Stimulated activated CD8-positive, alpha-beta memory T cell treated with anti-CD3 and anti-CD28 coated beads, Interleukin-7, amount 100 ng/mL, for 1 hour (primary cell): ENCODE measurements at places on chromosomes 13 and 19.

GRCh38 chr13:73278186-73278585 is 219.4 kb downstream of the KLF5 start:
- DNase-seq = no peak

DNA sequence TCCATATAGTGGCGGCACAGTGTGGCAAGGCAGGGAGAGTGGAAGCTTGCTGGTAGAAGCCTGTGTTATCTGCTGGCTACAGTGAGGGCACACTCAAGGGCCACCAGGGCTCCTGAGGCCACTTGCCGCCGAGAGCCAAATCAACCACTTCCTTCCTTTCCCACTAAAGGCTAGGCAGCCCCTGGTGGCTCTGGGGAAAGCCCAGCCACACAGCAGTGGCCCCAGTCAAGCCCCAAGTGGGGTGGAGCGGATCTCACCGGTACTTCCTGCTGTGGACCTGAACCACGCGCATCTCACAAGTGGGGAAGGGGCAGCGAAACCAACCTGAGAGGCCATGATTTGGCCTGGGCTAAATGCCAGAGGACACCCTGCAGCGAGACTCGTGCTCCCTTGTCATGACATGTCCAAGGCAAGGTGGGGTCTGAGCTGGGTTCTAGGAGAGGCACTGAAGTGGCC is 21.9 kb upstream of the SLC35E1 start:
- DNase-seq = peak; percentile 23

GRCh38 chr19:54473892-54474372 is 836 bp upstream of the CDC42EP5 start:
- no peak for DNase-seq

DNA sequence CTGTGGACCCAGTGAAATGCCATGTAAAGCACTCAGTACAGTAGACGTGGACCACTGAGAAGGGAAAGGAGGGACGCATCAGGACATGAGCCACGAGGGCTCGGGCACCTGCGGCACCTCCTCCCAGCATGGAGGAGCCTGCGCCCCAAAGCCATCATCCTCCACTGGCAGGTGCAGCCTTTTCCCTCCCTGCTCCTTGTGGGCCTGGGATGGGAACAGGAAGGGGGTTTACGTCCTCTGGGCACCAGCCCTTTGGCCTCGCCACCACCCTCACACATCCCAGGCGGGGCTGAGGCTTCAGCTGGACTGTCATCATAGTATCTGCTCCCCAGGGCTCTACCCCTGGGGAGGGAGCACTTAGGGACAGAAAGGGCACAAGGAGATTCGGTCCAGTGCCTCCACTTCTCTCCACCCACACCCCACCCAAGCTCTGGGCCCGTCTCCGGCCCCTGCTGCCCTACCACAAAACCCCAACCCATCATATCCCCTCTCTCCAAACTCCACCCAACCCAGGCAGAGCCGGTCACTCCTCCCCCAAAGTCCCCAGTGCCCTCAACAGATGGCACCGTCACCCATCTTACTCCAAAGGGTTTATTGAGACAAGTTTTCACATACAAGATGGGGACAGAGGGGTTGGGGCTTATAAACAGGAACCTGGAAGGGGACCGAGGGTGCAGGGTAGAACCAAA is 2.2 kb upstream of the PRKD2 start:
- no peak for DNase-seq

DNA sequence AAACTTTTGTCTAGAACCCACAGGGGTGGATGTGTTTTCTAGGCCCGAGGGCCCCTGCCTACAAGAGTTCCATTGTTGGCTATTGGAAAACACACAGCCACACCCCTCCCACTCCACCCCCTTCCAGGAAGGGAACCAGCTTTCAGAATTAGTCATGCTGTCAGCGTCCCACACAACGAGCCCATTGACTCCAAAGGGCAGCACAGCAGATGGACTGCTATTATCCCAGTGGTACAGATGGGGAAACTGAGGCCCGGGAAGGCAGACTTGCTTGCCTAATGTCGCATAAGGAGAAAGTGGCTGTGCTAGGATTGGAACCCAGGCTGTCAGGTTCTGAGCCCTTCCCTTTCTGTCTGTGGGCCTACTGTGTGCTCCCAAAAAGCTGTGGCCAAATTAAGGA is 8.1 kb upstream of the FXYD3 start:
- no peak for DNase-seq
